H1 (cell line): ENCODE measurements at places on chromosomes 6 and 20. TPM values are rescaled to one million over a fixed set of nuclear protein-coding genes. Genes with fewer than 3 reads are reported as not detected.

DNA sequence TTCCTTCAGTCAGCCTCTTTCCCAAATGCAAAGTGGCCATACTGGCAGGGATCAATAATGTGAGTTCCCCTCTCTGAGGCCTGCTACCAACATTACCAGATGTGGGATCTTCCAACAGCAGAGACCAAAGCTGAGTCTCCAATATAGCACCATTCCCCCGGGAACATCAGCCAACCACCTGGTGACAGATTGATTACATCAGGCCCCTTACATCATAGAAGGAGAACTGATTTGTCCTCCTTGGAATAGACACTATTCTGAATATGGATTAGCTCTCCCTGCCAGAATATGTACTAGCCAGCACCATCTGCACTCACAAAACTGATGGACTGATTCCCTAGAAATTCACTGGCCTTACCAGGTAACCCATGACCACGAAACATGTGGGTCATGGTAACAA, 61.9 kb upstream of the CARMIL1 start:
- H3K27ac ChIP-seq: no peak overlapping the region
- DNase-seq: no peak
- no peaks in the 10 kb centered on the region for H3K27me3 ChIP-seq
- no peaks in the 10 kb centered on the region for H3K36me3 ChIP-seq
- no peak overlapping the region for H3K4me3 ChIP-seq
- no peaks in the 10 kb centered on the region for H3K4me1 ChIP-seq

- H3K36me3 ChIP-seq: no peaks in the 10 kb centered on the region
- no peaks in the 10 kb centered on the region for H3K27me3 ChIP-seq
- H3K4me1 ChIP-seq: no peaks in the 10 kb centered on the region
- no peak overlapping the region for H3K4me3 ChIP-seq
- H3K27ac ChIP-seq: no peak overlapping the region
These were observed 16.7 kb upstream of the ENTPD6 start for GRCh38 chr20:25178563-25179438.

DNA sequence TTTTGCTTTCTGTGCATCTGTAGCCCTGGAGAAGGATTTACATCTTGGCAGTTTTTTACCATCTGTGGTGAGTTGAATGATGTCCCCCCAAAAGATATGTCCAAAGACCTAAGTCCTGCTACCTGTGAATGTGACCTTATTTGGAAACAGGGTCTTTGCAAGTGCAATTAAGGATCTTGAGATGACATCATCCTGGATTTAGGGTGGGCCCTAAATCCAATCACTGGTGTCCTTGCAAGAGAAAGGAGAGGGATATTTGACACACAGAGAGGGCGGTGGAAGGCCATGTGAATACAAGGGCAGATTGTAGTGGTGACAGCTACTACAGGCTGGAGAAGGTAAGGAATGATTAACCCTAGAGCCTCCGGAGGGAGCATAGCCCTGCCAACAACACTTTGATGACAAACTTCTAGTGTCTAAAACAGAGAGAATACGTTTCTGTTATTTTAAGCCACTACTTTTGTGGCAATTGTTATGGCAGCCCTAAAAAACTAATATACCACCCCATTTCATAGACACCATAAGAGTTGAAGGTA, 35.1 kb downstream of the MKKS start:
- H3K4me1 ChIP-seq: no peaks in the 10 kb centered on the region
- DNase-seq: no peak
- H3K27ac ChIP-seq: no peak overlapping the region
- no peaks in the 10 kb centered on the region for H3K36me3 ChIP-seq
- H3K4me3 ChIP-seq: no peak overlapping the region
- no peaks in the 10 kb centered on the region for H3K27me3 ChIP-seq

DNA sequence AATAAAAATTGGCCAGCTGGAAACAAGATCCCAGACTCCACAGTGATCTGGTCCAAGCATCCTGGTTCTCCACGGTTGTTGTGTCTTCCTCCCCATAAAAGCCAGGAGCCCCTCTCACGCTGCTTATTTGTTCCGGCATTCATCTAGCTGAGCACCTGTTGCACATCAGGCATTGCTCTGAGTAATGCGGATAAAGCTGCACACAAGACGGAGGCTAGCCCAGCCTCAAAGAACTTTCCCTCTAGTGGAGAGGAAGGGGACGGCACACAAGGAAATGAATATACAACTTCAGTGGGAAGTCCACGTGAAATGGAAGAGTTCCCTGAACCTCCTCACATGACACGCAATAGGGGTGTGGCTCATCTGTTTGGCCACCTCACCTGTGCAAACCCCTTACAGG, 30.3 kb upstream of the NXT1 start:
- no peaks in the 10 kb centered on the region for H3K36me3 ChIP-seq
- H3K27ac ChIP-seq: no peak overlapping the region
- no peaks in the 10 kb centered on the region for H3K27me3 ChIP-seq
- H3K4me3 ChIP-seq: no peak overlapping the region

GRCh38 chr6:135440087-135440792, 57.3 kb downstream of the AHI1 start:
- no peak overlapping the region for H3K4me3 ChIP-seq
- H3K4me1 ChIP-seq: no peaks in the 10 kb centered on the region
- H3K36me3 ChIP-seq: no peaks in the 10 kb centered on the region
- no peak for DNase-seq
- no peaks in the 10 kb centered on the region for H3K27me3 ChIP-seq

- no peaks in the 10 kb centered on the region for H3K36me3 ChIP-seq
- no peak overlapping the region for H3K4me3 ChIP-seq
- DNase-seq: no peak
- no peak overlapping the region for H3K27ac ChIP-seq
These were observed 66.5 kb upstream of the RNF146 start for GRCh38 chr6:127200114-127200513.

Gene MYBL2
- total RNA-seq: 207 and 208 TPM in 2 replicates

Gene AURKA
- 84.8 and 90.8 TPM in 2 replicates for total RNA-seq
